ENCODE measurements at places on chromosomes 5 and 9.

DNA sequence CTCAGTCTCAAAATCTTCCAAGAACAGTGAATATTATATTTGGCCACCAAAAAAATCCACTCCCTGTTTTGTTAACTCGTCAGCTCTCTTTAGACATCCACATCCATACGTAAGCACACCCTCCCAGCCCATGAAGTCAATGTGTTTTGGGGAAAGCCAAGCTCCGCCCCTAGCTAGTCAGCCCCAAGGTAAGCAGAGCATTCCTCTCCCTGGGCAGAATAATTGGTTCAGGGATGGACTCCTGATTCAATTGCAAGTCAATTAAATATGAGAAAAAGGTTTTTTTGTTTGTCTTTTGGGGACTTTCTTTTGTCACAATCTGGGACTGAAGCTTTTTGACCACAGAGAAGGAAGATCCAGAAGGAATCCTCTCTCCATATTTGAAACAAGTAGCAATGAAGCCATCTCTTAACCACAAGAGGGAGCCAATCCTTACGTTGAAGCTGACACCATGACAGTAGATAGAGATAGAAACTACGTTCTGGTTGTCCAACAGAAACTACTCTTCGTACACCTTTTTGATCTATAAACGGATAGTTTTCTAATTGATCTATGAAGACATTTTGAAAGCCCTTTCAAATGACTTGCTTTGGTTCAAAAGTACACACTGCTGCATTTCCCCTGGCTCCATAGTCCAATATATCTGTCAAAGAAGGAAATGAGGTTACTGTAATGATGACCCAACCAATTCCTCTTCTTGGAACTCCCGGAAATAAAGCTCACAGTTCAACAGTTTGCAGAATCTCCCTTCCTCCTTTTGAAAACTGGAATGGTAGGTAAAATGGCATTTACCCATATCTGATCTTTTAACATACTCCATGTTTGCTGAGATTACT is 166.4 kb downstream of the TLE1 start:
- DNase-seq: no peak

- no peak for DNase-seq
Measured at GRCh38 chr5:153496835-153497234, 6.4 kb downstream of the GRIA1 start.

GRCh38 chr5:2602451-2603271 is 148.8 kb downstream of the IRX2 start:
- DNase-seq: no peak

GRCh38 chr9:88084357-88085183 is 53.7 kb downstream of the SPATA31C2 start:
- DNase-seq: no peak

DNA sequence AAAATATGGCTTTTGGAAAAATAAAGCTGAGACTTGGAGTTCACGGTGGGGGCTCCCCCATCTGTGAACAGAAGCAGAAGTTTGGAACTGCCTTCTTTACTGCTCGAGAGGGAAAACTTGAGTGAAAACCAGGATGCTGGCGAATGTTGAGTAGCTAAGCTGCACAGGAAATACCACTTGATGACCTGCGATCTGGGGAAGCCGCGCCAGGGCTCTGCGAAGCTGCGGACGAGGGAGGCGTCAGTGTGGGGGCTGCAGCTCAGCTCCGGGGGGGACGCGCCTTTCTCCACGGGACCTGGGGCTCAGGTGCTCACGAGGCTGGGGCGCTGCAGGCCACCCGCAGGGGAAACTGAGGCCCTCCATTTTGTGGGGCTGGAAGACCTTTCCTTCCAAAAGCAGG is 62.3 kb downstream of the TENT4A start:
- no peak for DNase-seq

GRCh38 chr9:89400403-89401116 is 82.3 kb downstream of the SECISBP2 start:
- no peak for DNase-seq

DNA sequence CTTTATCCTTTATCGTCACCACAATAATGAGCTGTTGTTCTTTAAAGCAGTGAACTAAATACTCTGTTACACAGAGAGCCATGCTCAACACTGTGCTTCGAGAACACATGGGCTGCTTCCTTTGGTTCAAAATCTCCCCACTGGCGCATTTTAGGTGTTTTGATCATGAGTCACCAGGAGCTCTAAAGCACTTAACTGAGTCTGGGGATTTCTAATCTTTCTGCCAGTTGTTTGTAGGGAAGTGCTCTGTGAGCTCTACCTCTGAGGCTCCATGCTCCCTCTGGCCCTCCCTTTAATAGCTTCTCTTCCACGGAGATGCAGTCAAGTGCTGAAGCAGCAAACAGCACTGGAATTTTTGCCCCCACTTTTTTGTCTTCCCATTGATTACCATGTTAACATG is 17.0 kb downstream of the ERAP2 start:
- no peak for DNase-seq

DNA sequence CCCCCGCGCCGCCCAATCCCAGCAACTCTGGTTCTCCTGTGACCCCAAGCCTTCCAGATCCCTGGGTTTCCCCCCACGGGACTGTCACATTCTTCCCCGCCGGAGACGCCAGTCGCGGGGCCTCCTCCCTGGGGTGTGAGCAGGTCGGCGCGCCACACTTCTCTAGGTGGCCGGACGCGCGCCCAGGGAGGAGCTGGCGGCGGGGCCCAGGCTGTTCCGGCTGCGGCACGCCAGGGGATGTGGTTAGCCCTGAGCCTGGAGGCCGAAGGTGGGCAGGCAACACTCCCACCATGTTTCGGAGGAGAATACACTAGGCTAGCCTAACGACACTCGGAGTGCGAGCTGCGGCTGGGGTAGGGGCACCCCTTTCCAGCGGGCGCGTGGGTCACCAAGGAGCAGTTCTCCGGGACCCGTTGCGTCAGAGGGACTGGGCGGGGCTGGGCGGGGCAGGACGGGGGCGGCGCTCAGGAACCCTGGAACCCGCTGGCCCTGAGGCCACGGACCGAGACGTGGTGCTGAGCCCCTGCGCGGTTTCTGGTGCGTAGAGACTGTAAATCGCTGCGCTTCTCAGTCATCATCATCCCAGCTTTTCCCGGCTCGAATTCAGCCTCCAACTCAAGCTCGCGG is at the start of gene SLC27A6:
Gene SLC27A6 (plus strand): TSS at position 478 of the 627 bp plus-strand sequence. CDS start 650 bp downstream, outside the sequence.
- no peak for DNase-seq

- DNase-seq: no peak
Measured at GRCh38 chr9:137463931-137464290, 4.8 kb upstream of the NSMF start.

DNA sequence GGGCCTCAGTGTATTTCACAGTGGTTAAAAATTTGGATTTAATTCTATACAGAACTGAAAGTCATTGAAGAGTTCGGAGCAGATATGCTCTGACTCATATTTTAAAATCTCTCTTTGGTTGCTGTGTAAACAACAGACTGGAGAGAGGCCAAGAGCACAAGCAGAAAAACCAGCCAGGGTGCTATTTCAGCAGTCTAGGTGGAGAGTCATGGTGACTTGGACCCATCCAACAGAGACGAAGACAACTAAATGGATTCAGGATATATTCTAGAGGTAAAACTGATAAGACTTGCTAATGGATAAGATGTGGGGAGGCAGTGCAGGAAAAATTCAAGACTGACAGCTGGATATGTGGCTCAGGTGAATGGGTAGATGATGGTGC is 168.9 kb downstream of the MAPKAP1 start:
- DNase-seq: no peak

GRCh38 chr5:61617039-61617438 is 285.0 kb downstream of the ZSWIM6 start:
- no peak for DNase-seq

- DNase-seq: no peak
Measured at GRCh38 chr5:179834120-179834519, 13.4 kb downstream of the SQSTM1 start.

Data from occipital lobe (tissue), 3 donors.